ENCODE measurements at places on chromosomes 6 and 20.

GRCh38 chr20:48635791-48636267 lies 192.0 kb downstream of the PREX1 start:
- DNase-seq = peak; percentile 75

DNA sequence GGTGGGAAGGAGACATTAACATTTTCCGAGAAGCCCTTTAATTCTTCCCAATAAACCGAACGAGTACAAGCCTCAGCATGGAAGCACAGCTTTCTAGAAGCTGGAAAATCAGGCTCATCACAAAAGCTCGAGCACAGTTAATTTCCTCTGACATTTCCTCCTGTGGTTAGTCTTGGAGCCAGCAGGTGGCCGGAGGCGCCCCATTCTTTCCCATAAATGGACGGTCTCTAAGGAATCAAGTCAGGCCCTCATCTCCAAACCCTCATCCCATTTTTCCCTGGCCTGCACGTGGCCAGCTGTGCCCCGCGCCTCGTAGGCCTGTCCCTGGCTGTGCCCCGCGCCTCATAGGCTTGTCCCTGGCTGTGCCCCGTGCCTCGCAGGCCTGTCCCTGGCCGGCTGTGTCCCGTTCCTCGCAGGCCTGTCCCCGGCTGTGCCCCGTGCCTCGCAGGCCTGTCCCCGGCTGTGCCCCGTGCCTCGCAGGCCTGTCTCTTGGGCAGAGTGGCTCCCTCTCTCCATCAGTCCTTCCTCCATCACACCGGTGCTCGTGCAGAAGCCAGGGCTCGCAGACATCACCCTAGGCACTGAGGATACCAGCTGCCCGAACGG lies 19.7 kb upstream of the NTSR1 start:
- no peak for DNase-seq

DNA sequence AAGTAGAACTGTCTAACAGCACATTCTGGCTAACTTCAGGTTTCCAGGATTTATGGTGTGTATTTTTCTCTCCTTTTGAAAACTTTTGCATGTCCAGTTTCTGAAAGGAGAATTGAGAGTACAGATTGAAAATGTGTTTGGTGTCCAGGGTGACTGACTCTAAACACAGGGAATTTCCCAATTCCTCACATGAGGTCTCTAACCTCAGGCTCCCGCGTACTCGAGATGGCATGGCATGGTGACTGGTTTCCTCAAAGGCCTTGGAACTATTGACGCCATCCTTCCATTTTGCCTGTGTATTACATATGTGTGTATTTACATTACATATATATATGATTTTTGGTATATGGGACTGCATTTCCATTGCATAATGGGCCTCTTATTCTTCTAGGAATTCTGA lies 52.5 kb downstream of the PRND start:
- DNase-seq = no peak

- no peak for DNase-seq
Measured at GRCh38 chr20:22578221-22579118, 5.9 kb downstream of the FOXA2 start.

- DNase-seq = no peak
Measured at GRCh38 chr6:17828149-17828548, 121.4 kb upstream of the NUP153 start.

GRCh38 chr6:88983532-88983931 lies 20.1 kb upstream of the RNGTT start:
- no peak for DNase-seq

- no peak for DNase-seq
Measured at GRCh38 chr20:23155141-23155590, 69.0 kb upstream of the CD93 start.

DNA sequence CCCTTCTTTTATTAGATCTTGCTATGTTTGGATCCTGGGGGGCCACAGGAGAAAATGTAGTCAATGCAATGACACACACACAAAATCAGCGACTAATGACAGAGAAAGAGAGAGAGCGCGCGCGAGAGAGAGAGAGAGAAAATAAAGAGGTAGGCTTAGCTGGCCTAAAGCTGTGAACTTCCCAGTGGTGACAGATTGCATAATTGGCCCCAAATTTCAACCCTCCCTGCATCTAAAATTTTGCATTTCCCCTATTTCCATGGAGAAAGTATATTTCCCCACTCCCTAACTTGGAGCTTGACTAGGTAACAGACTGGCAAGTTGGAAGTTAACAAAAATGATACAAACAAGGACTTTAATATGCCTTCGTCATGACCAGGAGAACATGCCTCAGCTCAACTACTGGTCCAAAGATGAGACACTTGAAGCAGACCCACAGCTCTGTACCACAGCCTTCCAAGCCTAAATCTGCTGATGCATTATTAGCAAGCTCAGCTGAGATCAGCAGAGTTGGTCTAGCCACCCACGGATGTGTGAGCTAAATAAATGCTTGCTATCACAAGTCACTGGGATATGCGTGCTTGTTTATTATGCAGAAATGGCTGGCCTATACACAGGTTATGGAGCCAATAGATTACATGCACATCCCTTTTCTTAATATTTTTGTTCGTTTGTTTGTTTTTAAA lies 118.1 kb upstream of the PRDM1 start:
- no peak for DNase-seq

- DNase-seq = no peak
Measured at GRCh38 chr6:162377735-162378134, 349.8 kb downstream of the PRKN start.

GRCh38 chr6:144510859-144511258 lies 225.7 kb downstream of the UTRN start:
- no peak for DNase-seq

DNA sequence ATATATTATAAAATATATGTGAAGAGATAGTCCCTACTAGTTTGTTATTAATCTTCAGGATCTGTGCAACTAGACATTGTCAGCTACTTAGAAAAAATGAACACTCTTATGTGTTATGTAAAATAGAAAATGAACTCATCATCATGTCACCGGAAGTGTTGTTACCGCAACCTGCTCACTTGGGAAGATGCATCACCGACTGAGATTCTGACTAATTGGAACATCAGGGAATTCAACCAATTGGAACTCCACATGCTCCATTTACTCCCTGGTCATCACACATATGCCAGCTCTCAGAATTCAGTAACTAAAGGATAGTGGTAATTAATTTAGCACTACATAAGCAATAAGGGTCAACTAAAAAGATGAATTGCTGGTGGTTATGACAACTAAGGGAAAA lies 16.7 kb upstream of the B3GAT2 start:
- DNase-seq = no peak

- DNase-seq = no peak
Measured at GRCh38 chr6:137191670-137192069, 18.2 kb upstream of the IL22RA2 start.

GRCh38 chr6:156102129-156102528 lies 646.5 kb upstream of the NOX3 start:
- DNase-seq = no peak

- no peak for DNase-seq
Measured at GRCh38 chr6:80623066-80623815, 516.8 kb downstream of the BCKDHB start.

DNA sequence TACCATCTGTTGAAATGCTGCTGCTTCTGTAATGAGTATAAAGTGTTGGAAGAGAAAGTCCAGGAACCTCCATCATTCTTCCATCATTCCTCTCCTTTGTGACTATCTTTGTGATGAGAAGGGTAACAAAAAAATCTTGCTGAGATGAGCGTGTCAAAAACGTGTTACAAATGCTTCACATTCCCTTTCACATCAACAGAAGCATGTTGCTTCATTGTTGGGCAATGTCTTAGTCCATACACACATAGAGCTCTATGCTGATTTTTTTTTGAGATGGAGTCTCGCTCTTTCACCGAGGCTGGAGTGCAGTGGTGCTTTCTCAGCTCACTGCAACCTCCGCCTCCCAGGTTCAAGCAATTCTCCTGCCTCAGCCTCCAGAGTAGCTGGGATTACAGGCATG lies 114.1 kb upstream of the ESR1 start:
- no peak for DNase-seq

GRCh38 chr20:44203161-44203560 lies 7.4 kb downstream of the OSER1 start:
- no peak for DNase-seq

DNA sequence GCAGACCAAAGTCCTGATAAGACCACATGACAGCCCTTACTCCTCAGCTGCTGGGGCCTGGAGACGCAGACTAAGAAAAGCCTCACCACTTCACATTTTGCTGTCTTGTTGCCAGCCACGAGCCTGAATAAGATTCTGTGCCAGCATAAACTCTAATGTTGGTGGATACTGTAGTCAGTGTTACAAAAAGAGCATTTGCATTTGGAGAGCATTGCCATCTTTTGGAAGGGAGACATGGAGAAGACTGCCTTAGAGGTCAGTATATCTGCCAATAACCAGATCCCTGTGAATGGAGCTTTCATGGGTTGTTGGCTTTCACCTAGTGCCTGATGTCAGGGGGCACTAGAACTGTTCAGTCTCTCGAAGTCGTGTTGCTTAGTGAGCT lies 315.2 kb downstream of the ZFAND3 start:
- DNase-seq = no peak

DNA sequence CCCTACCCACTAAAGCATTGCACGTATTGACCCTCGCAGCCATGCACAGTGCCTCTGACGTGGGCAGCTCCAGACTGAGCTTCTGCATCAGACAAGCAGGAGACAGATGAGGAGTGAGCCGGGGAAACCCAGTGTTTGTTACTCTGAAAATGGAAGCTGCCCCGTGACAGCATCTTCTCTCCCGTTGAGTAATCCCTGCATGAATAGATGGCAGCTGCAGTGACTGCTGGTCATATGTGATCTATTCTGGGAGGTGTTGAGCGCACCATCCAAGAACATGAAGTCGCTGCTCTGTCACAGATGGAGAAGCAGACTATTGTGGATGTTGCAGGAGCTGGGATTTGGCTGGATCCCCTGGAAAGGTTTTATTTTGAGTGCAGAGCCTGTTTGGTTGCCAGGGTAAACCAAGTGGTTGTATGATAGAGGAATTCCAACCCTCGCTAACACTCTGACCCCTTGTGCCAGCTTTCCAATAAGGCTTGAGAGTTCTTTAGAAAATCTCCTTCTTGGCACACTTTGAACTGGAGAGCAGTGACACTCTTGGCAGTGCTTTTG lies 242.2 kb downstream of the NRN1 start:
- DNase-seq = no peak

GRCh38 chr6:14337152-14337551 lies 219.6 kb downstream of the CD83 start:
- DNase-seq = no peak

GRCh38 chr6:170459451-170459850 lies 93.7 kb downstream of the PSMB1 start:
- DNase-seq = peak; percentile 24

DNA sequence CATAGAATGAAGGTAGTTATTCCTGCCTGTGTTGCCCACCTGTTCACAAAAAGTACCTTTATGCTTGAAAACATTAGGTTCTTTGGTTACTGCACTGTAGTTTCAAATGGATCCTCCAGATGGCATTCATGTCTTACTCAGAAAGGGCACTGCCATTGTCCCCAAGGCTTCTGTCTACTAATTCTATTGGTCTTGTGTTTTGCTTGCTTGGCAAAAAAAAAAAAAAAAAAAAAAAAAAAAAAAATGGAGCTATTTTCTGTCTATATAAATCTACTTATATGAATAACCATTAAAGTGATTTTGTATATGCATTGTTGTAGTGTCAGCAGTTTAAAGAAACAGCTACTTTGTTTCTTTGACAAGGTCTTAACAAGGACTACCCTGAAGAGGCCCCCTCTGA lies 12.7 kb upstream of the EFHC1 start:
- no peak for DNase-seq

GRCh38 chr6:4460586-4461475 lies 315.4 kb upstream of the CDYL start:
- no peak for DNase-seq

- no peak for DNase-seq
Measured at GRCh38 chr6:91697010-91697695, 1110.3 kb upstream of the MAP3K7 start.

GRCh38 chr6:168865-169455 lies 123.3 kb upstream of the DUSP22 start:
- no peak for DNase-seq

- DNase-seq = no peak
Measured at GRCh38 chr6:166286839-166287271, 21.3 kb downstream of the PRR18 start.

DNA sequence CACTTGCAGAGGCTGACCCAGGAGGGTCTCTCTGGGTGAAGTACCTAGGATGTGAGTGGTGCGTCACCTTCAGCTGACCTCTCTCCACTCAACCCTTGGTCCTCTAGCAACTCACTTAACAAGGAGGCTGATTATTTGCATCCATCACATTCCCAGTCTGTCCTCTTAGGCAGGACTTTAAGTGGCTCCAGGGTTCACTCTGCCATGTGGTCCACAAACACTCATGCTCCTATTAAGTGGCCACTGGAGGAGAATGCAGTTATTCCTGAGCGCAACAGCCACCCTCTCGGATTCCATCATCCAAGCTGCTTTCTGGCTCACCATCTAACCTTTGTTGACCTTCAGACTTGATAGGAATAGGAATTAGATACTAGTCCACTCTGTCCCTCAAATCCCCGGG lies 61.1 kb upstream of the SCAF8 start:
- DNase-seq = no peak

DNA sequence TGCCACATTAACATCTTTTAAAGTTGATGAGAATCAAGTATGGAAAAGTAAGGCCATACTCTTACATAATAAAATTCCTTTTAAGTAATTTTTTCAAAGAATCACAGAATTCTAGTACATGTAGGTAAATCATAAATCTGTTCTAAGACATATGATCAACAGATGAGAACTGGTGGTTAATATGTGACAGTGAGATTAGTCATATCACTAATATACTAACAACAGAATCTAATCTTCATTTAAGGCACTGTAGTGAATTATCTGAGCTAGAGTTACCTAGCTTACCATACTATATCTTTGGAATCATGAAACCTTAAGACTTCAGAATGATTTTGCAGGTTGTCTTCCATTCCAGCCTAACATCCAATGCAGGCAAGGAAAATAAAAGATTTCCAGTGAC lies 11.6 kb downstream of the PLN start:
- DNase-seq = no peak

DNA sequence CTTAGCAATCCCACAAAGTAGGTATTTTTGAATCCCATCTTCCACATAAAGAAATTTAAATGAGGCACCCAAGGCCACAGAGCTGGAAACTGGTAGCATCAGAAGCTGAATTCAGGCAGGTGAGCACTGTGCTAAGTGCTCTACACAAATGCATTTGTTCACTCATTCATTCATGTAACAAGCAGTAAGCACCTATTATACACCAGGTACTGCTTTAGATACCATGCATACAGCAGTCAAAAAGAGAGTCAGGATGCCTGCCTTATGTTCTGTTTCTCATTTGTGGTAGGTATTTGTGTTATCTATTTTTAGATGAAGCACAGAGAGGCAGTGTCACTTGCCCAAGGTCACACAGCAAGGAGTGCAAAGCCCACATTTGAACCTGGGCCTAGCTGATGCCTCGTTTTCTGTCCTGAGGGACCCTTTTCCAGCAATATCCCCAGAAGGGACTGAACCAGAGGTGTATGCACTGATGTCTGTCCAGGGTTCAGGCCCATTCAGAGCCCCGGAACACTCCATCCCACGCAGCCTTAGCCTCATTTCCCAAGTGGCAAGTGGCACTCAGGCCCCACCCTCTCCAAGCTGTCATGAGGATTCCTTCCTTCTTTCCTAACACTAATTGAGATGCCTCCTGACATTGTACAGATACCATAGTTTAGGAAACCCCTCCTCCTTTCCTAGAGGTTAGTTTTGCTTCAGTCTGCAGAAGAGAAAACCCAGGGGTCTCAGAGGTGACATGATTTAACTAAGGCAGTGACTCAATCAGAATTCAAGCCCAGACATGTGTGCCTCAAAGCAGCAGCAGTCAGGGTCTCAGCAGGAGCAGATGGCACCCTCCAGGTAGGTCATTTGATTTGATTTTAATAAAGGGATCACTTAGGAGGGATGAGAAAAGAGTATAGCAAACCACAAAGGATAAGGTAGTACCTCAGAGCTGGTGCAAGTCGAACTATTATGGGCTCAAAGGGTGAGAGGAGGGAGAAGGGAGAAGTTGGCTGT lies 61.2 kb upstream of the SIRPA start:
- DNase-seq = no peak
